ENCODE measurements at places on chromosomes 16 and 17.

DNA sequence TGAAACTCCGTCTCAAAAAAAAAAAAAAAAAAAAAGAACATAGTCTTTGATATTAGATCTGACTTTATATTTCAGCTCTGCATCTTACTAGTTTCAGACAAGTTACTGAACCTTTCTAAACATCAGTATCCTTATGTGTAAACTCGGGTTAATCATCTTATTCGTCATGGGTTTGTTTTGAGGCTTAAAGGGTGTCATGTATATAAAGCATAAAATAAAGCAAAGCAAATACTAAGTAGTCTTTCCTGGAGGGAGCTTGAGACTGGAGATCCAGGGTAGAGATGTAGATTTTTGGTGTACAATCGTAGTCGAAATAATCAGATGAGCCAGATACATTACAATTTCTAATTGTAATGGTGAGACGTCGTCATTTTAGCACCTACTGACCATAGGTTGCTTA lies 7.8 kb downstream of the BCAS3 start:
- DNase-seq, result no peak

- DNase-seq, result no peak
These were observed 42.6 kb upstream of the CHMP6 start for GRCh38 chr17:80948976-80949450.

GRCh38 chr17:78558181-78558850 lies 18.9 kb downstream of the DNAH17 start:
- DNase-seq, result no peak

DNA sequence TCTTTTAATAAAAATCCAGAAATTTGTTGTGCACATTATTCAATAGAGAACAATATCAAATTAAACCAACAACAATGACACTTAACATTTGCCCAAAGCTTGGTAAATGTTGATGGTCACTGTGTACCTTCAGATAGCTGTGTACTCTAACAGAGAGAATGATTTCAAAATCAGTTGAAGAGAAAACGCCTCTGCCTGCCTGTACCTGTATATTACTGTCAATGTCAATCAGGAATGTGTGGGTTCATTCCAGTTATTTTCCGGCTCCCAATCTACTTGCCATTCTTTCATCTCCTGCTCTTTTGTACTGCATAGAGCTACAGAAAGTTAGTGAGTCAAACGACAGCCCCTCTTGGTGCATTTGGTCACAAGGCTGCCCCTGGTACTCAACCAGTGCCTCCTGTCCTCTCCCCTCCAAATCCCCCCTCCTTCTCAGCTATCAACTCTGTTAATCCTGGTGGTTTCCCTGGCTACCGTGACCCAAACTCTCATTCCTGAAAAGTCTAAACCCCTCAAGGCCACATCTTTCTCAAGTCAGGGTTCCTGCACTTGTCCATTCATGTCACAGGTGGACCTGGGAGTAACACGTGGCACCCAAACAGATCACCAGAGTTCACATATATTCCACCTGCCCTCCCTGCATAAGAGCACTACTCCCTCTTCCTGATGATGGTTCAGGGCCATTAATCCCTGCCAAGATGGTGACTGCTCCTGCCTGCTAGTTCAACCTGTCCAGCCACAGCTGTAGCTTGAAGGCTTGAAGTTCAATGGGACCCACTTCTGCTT lies 13.6 kb upstream of the ARL4D start:
- DNase-seq, result no peak

- no peak for DNase-seq
These were observed 12.4 kb downstream of the STX1B start for GRCh38 chr16:30997725-30998711.

- no peak for DNase-seq
These were observed 5.8 kb upstream of the MYCBPAP start for GRCh38 chr17:50502301-50502990.

- no peak for DNase-seq
These were observed 20.9 kb upstream of the ABCC1 start for GRCh38 chr16:15928261-15929104.

- DNase-seq, result peak; percentile 66
These were observed 24.7 kb downstream of the IL21R start for GRCh38 chr16:27426423-27427408.

DNA sequence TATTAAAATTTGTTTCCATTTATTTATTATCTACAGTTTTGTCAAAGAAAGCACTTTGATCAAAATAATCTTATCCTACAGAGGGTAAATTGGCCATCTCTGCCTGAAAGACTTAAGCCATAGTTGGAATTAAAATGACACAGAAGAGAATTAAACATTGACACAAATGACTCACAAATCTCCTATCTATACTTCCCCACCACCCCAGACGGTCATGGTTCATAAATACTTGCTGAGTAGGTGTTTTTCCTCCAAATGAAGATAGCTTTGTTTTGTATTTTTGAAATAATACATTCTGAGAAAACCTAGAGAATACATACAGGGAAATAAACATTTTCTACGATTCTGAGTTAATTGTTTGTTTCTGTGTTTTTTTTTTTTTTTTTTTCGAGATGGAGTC lies 142.8 kb downstream of the MAP2K6 start:
- DNase-seq, result no peak

- no peak for DNase-seq
These were observed 1.7 kb downstream of the TUBG2 start for GRCh38 chr17:42660692-42661345.
